ENCODE measurements at places on chromosomes 7 and 10.

DNA sequence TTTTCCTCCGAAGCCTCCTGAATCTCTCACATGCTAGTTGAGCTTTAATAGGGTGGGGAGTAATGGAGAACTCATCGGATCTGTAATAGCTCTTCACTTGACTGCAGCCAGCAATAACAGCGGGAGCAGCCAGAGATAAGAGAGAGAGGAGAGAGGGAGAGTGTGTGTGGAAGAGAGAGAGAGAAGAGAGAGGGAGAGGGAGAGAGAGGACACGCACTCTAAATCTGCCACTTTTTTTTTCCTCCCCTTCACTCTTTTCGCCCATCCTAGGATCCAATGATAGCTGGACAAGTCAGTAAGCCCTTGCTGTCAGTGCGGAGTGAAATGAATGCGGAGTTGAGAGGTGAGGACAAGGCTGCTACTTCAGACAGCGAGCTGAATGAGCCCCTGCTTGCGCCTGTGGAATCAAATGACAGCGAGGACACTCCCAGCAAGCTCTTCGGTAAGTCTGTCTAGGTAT is 107.9 kb downstream of the POU6F2 start:
- no peak for DNase-seq

- DNase-seq: no peak
These were observed 123.4 kb downstream of the MAD1L1 start for GRCh38 chr7:2109251-2109872.

- no peak for DNase-seq
These were observed 355.6 kb downstream of the RNLS start for GRCh38 chr10:88227342-88228018.

DNA sequence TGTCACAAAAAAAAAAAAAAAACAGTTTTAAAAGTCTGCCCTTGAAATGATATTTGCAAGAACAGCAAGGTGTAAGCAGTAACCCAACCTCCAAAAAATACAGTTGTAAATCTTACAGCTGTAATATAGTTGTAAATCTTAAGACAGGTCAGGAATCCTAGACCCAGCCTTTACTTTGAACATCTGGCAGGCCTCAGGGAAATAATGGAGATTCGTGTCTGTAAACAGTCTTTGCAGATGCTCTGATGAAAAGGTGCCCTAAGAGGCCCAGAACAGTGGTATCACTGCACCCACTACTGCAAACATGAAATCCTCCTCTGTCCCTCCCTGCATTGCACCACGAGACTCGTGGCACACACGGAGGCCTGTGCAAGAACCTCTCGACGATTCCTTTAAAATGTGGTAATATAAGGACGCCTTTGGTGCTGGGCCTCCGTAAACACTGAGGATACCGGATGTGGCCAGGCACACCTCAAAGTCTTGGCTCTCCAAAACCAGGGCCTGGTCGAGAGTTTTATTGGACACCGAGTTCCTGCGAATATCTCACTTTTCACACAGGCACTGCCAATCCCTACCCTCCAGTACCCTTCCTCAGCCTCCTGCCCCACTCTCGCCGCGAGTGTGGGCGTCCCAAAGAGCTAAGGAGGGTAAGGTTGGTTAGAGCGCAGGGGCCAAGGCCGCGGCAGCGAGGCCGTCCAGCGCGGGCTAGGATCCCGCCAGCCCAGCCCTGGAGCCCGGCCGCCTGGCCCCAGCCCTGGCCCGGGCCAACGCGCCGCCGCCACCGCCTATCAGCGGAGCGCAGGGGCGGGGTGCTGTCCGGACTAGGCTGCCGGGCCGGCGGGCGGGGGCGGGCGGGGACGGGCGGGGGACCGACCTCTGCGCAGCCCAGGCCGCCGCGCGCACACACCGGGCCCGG is at the start of gene REEP3:
TSS of gene REEP3 (plus strand) at position 902 of the 916 bp plus-strand sequence. CDS start 145 bp downstream, outside the sequence.
- DNase-seq: peak; percentile 16

DNA sequence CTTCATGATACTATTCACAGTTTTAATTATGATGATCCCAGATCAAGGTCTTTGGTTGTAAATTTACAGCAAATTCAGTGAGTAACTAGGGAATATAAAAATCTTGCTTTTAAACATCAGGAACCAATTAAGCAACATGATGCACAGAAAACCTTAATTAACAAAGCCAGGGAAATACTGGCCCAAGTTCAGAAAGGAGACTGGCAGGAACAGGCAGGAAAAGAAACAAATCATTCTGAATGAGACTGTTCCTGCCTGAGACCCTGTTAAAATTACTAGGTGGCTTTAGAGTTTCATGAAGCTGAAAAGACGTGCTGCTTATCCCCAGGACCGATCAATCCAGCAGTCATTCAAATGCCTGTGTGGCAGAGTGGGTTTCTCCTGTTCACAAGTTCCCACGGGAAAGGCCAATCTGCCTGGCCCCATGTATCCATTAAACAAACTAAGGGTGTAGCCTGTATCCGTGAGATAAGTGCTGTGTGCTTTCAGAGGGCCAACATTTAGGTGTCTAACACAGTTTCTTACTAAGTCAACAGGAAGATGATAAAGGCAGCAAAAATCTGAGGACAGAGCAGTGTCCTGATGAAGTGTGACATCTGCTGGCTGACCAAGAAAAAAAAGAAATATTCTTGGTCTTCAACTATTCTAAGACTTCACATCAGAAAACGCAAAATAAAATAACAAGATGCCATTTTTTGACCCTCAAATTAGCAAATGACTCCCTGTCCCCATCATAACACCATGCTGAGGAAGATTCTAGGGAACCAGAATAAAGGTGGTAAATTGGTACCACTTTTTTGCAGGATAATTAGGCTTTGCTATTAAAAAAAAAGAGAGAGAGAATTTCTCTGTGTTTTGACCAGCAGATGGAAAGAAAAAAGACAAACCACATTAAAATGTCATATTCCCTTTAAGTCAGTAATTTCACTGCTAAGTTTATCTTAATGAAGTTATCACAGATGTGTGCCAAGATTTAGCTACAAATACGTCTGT is 34.2 kb downstream of the PUS7 start:
- DNase-seq: no peak

- no peak for DNase-seq
These were observed 603 bp upstream of the TWIST1 start for GRCh38 chr7:19117870-19118608.

- DNase-seq: no peak
These were observed 287.4 kb downstream of the SKIDA1 start for GRCh38 chr10:21238044-21238443.

DNA sequence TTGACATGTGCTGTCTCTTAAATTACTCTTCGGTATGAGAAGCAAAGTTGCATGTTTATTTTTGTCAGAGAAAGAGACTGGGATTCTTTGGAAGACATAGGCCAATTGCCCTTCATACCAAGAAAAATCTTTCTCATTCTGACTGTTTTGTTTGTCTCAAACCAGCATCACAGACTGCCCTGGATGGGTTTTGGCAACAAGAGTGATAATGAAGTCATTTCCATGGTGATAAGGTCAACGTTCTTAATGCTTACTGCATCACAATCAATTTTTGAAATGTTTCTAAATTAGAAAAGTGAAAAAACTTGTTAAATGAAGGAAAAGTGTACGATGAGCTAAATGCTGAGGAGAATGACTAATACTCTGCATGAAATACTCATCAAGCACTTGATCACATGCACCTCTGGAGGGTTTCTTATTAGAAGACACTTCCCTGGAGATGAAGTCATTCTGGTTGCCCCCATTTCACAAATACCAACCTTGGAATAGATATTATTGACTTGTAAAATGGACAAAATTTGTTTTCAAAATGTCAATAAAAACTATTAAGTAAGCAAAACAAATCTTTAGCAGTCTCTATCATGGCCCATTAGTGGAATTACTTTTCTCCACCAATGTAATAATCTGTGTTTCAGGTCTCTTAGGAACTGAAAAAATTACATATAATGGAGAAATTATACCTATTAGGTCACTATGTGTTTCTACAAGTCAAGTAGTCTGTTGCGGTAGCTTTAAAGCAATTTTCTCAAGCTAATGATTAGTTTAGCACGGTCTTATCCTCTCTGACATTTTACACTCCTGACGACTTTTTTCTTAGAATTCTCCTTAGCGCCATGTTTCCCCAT is 19.9 kb upstream of the SEC61G start:
- DNase-seq: no peak

- DNase-seq: no peak
These were observed 53.0 kb downstream of the DNAJC1 start for GRCh38 chr10:21950566-21950965.
